ENCODE measurements at places on chromosomes 12 and 14.

GRCh38 chr12:110670161-110670701, 18.7 kb downstream of the HVCN1 start:
- no peak for DNase-seq

GRCh38 chr14:105940534-105941225, 414.3 kb downstream of the TMEM121 start:
- no peak for DNase-seq

DNA sequence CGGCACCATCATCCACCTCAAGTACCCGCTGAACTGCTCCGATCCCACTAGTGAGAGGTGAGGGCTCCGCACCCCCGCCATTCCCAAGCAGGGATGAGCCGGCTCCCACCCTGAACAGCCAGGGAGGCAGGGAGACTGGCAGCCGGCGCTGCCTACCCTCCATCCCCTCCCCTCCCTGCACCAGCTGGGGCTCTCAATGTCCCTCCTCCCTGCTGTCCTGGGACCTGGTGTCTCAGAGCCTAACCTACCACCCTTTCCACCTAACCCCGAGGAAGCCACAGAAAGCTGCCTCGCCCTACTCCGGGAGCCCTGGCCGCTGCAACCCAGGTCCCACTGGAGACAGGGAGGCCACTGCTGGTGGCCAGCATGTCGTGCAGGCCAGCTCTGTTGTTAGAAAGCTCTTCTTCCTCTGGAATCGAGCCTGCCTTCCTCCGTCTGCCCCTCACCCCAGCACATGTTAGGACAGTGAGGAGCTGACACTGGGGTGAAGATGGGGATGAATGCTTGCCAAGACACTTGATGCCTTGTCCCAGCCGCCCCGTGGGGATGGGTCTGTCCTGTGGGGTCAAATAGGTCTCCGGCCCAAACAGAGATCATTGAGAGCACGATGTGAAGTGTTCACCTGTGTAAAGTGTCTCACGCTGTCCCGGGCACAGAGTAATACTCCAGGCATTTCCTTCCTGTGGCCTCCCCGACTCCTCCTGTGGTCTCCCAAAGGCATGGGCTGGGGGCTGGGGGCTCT, 1.1 kb downstream of the PTPN6 start:
- no peak for DNase-seq

- no peak for DNase-seq
These were observed 9.3 kb upstream of the ITGA5 start for GRCh38 chr12:54428050-54429013.

- DNase-seq: no peak
These were observed 178.1 kb downstream of the BCAT1 start for GRCh38 chr12:24770821-24771220.

DNA sequence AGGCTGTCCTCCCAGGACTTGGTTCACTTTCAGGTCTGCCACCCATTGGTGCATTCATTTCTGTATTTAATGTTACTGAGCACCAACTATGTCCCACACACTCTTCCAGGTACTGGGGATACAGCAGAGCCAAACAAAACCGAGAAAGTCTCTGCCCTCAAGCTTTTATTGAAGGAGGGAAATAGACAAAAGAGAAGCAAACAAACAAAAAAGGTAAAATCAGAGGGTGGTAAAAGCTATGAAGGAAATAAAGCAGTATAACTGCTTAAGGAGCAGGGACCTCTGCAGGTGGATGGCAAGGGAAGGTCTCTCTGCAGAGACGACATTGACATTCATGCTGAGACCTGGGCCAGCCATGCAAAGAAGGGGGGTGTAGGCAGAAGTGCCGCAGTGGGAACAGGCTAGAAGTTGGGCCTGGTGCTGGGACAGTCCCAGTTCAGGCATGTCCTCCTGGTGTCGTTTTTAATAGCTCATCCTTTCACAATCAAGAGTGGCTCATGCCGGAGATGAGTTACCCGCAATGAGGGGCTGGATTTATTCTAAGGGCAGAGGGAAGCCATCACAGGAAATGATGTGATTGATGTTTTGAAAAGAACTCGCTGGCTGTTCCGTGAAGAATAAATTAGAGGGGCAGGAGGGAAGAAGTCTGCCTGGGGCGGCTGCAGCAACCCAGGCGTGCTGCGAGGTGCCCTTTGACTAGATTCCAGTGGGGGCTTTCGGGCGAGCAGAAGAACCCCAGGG, 72.8 kb downstream of the IRF2BPL start:
- peak; percentile 57 for DNase-seq

- no peak for DNase-seq
These were observed 5.9 kb upstream of the A2ML1 start for GRCh38 chr12:8816448-8817050.

- no peak for DNase-seq
These were observed 1126.0 kb downstream of the AACS start for GRCh38 chr12:126191031-126191891.

DNA sequence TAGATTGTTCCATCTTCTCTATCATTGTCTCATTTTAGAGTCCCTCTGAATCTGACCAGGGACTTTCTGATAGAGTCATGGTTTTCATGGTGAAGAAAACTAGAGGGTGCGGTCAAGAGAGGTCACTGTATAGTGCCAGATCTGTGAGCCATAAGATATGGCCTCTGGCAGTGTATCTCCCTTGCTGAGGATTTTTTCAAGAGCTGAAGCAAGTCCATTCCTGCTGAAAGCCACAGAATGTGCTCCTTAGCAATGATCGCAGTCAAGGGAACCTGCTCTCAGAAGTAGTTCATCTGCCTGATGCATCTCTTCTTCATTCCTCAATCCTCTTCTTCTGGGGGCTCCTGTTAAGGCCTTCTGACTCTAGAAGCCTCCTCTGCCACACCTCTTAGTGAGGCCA, 405.2 kb downstream of the EGLN3 start:
- no peak for DNase-seq

DNA sequence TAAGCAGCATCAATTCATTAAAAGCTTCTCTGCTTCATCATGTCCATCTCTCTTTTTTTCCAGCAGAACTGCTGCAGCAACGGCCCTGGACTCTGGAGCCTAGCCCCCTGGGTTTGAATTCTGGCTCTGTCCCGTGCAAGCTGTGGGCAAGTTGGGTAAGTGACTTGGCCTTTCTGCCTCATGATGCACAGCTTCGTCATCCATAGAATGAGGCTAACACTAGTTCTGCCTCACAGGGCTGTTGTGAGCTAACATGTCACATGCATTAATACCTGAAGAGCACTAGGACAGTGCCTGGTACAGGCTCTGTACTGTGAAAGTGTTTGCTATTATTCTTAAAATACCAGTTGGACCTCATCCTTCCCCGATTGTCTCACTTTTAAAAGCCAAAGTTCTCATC, 4.2 kb downstream of the KRT82 start:
- no peak for DNase-seq

DNA sequence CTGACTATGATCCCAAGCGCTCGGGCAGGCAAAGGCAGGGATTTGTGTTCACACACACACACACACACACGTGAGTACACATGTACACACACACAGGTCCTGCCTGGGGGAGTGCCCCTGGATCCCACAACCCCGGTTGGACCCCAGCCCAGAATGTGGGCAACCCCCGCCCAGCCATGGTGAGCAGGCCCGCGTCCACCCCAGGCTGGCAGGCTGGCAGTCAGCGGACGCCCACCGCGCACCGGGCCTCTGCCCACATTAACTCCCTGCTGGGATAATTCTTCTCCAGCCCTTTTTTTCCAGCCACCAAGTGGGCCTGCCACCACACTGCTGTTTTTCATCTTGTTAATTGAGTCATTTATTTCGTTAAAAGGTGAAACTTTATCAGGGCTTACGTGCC, 256.2 kb downstream of the BCL11B start:
- DNase-seq: no peak

DNA sequence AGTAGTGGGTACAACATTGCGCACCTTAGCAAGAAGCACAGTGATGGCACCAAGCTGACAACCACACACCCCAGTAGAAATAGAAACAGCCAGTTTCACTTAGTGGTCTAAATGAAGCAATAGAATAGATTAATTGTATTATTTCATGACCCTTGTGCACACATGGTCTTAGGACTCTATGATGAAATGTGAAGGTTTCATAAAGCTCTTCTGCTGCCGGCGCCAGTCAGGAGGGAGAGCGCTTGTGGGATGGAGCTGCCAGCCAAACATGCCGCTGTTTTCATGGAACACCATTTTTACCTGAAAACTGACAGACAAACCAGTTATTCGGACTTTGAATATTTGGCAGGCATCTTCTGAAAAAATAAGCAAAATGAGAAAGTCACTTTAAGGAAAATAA, 100.0 kb downstream of the PPP2R5C start:
- no peak for DNase-seq

GRCh38 chr12:127548123-127548553, 718.8 kb upstream of the TMEM132C start:
- no peak for DNase-seq

GRCh38 chr14:99899578-99900178, 106.5 kb downstream of the EML1 start:
- DNase-seq: no peak

DNA sequence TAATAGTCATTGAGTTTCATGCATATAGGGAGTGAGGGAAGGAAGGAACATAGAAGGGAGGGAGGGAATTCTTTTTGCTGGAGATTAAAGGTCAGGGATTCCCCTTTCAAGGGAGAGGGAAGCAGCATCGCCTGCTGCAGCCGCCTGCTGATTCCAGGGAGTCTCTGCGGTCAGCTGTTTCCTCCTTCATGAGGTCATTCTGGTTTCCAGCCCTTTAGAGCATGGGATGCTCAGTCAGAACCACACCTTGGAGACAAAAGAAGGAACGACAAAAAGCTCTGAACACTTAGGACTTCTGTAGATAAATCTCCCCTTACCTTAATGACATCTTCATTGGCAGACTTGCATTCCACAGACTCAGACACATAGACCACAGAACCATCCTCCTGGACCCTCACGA, 923.0 kb upstream of the TMEM132C start:
- DNase-seq: no peak

DNA sequence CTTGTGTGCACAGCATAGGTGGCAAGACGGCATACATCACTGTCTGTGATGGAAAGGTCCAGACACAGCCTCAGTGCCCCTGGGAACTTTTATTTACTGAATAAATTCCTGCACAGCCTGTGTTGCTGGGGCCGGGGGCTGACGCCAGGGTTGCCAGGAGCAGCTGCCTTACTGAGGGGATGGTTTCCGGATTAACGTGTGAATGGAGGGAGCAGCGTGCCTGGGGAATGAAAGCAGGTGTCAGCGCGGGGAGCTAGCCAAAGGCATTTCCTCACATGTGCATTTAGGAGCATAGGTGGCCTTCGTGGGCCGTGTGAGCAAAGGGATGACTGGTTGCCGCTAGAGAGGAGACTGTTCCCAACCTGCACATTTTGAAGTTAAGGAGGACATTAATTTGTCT, 41.6 kb downstream of the SFSWAP start:
- no peak for DNase-seq

DNA sequence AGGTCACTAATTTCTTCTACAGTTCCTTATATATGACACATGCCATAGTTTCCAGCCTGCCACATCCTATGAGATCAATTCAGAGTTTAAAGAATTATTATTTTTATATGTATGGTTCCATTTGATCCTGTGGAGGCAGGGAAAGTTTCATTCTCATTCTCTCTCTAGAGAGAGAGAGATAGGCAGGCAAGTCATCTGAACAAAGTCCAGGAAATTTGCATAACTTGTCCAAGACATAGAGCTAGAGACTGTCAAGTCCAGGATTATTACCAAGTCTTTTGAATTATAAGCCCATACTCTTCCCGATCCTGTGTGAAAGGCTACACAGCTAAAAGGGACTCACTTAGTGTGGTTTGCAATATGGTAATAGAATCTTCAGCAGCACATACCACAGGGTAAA, 215.3 kb downstream of the SSPN start:
- no peak for DNase-seq

DNA sequence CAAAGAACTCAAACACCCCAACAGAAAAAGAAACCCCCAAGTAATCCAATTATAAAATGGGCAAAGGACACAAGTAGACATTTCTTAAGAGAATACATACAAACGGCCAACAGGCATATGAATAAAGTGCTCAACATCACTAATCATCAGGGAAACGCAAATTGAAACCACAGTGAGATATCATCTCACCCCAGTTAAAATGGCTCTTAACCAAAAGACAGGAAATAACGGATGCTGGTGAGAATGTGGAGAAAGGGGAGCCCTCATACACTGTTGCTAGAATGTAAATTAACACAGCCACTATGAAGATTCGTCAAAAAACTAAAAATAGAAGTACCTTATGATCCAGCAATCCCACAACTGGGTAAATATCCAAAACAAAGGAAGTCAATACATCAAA, 52.4 kb downstream of the CLMN start:
- DNase-seq: no peak

GRCh38 chr12:96047229-96048211, 12.1 kb upstream of the LTA4H start:
- DNase-seq: no peak

DNA sequence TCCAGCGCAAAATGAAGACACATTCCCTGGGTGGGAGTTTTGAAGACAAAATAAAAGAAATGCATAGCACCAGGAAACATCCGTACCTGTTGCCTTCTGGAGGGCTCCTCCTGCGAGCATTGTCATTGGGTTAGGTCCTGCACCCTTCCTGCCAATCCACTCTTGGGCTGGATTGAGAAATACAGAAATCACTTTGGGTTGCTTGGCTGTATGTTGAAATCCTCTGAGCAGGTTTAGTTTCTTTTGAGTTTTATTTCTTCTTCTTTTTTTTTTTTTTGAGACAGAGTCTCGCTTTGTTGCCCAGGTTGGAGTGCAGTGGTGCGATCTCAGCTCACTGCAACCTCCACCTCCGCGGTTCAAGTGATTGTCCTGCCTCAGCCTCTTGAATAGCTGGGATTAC, 67.6 kb downstream of the ARF6 start:
- no peak for DNase-seq

DNA sequence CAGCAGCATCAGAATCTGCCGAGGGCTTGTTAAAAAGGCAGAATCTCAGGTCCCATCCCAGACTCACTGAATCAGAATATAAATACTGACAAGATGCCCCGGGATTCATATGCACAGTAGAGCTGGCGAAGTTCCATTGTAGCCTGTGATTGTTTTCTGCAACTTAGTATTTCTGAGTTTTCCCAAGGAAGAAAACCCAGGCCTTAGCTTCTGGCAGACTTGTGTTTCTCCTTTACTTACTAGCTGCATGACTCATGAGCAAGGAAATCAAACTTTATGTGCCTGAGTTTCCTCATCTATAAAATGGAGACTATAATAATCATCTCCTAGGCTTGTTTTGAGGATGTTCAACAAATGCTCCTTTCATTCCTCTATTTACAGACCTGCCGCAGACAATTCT, 278.5 kb upstream of the PLEKHG7 start:
- no peak for DNase-seq

All from stimulated activated CD4-positive, alpha-beta T cell treated with anti-CD3 and anti-CD28 coated beads, Interleukin-4, amount 100 ng/mL, for 48 hours (primary cell).